CD4-positive, alpha-beta T cell treated with Interleukin-21 for 1 hour (primary cell): ENCODE measurements at places on chromosomes 12 and 14.

DNA sequence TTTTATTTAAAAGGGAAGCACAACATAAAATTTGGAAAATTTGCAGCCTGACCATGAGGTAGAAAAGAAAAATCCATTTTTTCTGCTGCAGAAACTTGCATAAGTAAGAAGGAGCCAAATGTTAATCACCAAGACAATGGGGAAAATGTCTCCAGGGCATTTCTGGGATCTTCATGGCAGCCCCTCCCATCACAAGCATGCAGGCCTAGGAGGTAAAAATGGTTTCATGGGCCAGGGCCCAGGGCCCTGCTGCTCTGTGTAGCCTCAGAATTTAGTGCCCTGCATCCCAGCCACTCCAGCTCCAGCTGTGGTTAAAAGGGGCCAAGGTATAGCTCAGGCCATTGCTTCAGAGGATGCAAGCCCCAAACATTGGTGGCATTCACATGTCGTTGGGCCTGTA lies 735.6 kb downstream of the GALC start:
- no peak for DNase-seq

DNA sequence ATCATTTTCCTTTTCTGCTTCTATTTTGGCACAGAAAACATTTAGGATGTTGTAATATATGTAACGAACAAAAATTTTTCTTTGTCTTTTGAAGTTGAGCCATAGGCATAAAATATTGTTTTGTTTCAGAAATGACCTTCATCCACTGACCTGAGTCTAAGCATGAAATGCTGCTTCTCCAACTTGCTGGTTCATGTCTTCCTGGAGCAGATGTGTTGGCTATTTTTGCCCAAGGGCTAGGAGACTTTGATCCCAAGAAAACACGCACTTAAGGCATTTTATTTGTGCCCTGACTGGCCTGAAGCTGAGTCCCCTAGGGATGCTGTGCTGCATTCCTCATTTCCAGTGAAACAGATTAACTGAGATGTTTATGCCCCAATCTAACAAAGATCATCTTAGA lies 27.2 kb upstream of the ALG10B start:
- DNase-seq, result no peak

GRCh38 chr14:54132496-54132895 lies 175.9 kb upstream of the BMP4 start:
- DNase-seq, result no peak

DNA sequence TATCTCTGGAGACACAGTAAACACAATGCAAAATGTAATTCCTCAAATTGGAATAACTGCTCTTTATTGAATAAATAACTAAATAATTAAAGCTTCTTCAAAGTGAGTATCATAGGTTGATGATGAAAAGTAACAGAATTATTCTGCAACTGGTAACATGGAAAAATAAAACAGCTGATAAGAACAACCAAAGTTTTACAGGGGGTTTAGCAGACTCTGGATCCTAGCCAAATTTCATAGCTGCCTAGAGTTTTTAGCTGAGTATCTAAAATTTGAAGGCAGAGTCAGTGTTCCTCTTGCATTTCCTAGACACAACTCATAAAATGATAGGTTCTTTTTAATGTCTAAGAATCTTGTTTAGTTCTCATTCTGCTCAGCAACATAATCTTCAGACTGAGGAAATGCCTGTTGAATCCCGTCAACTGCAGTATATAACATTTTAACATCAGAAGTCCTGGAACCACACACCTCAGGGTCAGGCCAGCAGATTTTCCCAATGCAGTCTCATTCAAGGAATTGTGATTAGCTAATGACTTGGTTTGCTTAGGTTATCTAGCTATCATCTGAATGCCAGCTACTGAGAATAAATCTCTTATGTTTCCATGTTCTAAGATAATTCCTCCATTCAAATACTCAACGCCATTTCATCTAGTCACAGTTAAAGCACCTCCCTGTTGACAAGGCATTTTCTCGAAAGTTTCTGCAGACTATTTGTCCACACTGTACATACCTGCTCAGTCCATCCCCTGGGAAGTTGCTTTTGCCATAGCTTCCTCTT lies 411.6 kb downstream of the BCAT1 start:
- no peak for DNase-seq

- DNase-seq, result no peak
Measured at GRCh38 chr14:105397350-105397931, 897 bp upstream of the TEX22 start.

GRCh38 chr14:34461334-34462131 lies 507 bp downstream of the SPTSSA start:
- peak; percentile 24 for DNase-seq

- no peak for DNase-seq
Measured at GRCh38 chr14:57760896-57761295, 105.0 kb downstream of the SLC35F4 start.

- DNase-seq, result no peak
Measured at GRCh38 chr12:110289044-110289710, 8.1 kb downstream of the ATP2A2 start.
